Cardiac muscle cell (in vitro differentiated cells and primary cell): ENCODE measurements at places on chromosomes 12 and 14.
A peak's percentile ranks its signal among the peaks of the same experiment; 100 is the strongest.

GRCh38 chr12:96198965-96199364 lies 4.8 kb downstream of the ELK3 start:
- DNase-seq, result peak; percentile 77

- no peak for DNase-seq
Observed at GRCh38 chr12:83128540-83128939, 441.8 kb downstream of the TMTC2 start.

- peak; percentile 91 for DNase-seq
Observed at GRCh38 chr12:114704096-114704495, 20.1 kb upstream of the TBX3 start.

- peak; percentile 27 for DNase-seq
Observed at GRCh38 chr12:96880220-96880619, 26.8 kb upstream of the NEDD1 start.

- no peak for DNase-seq
Observed at GRCh38 chr12:104295954-104296353, 7.6 kb upstream of the EID3 start.

- DNase-seq, result no peak
Observed at GRCh38 chr14:77717608-77718305, 9.9 kb downstream of the SLIRP start.

DNA sequence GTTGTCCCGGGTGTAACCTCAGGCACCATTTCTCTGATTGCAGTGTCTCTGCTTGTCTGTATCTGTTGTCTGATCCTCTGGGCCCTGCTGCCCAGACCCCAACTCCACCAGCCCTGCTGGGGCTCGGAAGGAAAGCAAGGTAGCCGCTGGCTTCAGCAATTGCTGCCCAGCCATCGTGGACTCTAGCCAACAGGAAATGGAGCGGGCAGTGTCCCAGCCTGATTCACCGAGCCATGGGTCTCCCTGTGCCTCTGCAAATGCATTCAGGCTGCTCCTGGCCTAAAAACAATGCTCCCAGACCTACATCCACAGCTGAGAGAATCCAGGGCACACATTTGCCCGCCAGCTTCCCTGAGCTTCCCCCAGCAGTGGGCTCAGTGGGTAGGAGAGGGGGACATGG lies 9.2 kb downstream of the TUNAR start:
- DNase-seq, result no peak

DNA sequence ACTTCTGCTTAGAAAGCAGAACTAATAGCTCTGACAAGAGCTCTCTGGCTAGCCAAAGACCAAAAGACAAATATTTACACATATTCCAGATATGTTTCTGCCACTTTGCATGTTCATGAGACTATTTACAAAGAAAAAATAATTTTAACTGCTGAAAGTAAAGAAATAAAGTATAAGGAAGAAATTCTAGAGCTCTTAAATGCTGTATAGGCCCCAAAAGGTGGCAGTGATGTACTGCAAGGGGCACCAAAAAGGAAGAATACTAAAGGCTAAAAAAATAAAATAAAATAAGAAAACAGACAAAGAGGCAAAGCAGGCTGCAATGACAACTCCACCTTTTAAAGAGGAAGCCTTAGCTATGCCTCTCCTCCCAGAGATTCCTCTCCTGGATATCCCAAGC lies 23.0 kb downstream of the KLRK1 start:
- no peak for DNase-seq

DNA sequence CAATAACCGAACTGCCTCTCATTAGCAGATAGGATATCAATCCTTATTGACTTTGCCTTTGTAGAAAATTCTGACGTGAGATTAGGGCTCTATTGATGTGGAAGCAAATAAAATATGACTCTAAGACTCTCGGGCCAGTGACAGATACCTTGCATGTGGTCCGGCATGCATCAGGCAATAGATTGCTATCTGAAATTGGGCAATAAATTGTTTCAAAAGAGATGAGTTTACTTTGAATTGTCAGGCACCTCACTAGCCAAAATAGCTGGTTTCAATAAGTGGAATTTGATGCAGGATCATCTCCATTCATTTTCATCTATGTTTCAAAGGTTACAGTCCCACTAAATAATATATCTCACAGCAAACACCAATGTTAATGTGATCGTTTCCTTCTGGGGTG lies 186.3 kb upstream of the PLEKHA5 start:
- DNase-seq, result no peak

DNA sequence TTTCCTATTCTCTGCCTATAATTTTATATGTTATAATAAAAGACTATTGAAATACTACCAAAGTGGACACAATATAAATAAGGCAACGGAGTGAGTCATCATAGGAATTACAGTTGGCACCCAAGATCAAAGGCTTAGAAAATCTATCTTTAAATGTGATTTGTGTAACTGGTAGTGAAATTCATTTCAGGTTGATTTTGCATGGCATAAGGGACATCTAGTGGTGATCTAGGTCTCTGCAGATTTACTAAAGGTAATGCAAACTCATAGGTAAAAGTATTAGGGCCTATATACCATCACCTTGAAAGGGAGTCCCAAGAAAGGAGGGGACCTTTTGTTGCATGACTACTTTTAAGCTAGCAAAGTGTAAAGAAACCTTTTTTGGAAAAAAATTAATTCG lies 527.2 kb downstream of the NRXN3 start:
- DNase-seq, result peak; percentile 10

DNA sequence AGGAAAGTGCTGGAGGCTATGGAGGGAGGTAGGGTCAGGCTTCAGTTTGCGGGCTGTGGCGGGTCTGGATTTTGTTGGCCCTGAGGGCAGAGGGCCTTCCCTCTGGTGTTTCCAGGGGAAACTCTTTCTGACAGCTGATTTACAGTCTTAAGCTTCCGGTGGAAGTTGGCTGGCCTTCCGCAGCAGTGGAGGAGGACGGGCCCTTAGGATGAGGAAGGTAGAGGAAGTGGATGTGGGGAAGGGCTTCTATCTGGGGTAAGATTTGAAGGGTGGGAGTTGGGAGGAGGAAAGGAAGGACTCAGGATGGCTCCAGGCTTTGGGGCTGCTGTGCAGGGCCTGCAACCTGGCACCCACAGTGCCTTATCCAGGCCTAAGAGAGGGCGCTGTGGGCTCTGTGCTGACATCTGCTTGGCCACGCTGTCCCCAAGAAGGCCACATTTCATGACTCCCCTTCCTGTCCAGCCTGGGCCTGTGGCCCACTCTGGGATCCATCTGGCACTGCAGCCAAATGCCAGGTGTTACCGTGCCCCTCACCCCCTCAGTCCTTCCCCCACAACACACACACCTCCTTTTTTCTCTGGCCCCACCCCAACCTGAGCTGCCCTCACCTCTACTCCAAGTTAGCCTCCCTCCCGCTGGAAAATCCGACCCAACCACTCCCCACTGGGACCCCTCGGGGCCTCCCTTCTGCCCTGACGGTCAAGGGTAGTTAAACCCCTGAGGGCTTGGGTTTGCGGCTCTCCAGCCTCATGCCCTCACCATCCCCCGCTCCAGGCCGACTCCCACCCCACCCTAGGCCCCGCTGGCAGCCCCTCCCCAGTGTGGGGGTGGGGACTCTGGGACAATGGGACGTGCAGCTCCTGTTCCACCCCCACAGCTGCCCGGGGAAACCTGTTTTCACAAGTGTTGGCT lies 7.7 kb upstream of the PPP1R13B start:
- DNase-seq, result no peak

GRCh38 chr14:84750284-84750683 lies 779.7 kb upstream of the FLRT2 start:
- DNase-seq, result peak; percentile 0

DNA sequence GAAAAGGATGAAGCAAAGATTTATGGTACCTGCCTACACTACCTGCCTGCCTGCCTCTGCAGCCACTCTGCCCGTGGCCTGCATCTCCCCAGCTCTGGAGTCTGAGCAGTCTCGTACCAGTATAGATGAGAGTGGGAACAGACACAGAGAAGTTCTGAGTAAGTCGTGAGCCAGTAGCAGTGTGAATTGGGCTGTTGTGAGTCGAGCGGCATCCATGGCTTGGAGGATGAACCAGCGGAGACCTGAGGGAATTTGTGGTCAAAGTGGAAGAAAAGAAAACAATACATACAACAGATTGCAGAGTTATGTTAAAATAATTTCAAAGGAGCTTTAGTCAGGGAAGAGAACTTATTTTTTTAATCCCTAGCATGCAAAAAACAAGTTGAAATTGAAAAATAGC lies 25.3 kb downstream of the C2CD5 start:
- DNase-seq, result peak; percentile 7
